Hepatocyte (in vitro differentiated cells): ENCODE measurements at places on chromosomes 6 and 20.
A peak's percentile ranks its signal among the peaks of the same experiment; 100 is the strongest.

DNA sequence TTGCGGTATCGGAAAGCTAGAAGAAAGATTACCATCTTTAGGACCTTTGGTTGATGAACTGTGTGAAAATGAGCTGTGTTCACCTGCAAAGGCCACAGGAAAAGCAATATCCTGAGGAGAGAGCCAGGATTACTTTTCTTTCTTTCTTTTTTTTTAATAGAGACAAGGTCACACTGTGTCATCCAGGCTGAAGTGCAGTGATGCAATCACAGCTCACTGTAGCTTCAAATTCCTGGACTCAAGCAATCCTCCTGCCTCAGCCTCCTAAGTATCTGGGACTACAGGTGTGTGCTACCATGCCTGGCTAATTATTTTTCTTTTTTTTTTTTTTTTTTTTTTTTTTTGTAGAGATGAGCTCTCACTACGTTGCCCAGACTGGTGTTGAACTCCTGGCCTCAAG is 17.2 kb downstream of the FAM184A start:
- DNase-seq: no peak
- no peak overlapping the region for H3K4me3 ChIP-seq
- no peaks in the 10 kb centered on the region for H3K36me3 ChIP-seq
- no peaks in the 10 kb centered on the region for H3K27me3 ChIP-seq
- H3K4me1 ChIP-seq: no peaks in the 10 kb centered on the region

- H3K27ac ChIP-seq: no peak overlapping the region
- peaks cover 98% of the 10 kb centered on the region for H3K27me3 ChIP-seq
- no peaks in the 10 kb centered on the region for H3K4me1 ChIP-seq
- H3K36me3 ChIP-seq: no peaks in the 10 kb centered on the region
These were observed 9.1 kb downstream of the PAX1 start for GRCh38 chr20:21714297-21715192.

DNA sequence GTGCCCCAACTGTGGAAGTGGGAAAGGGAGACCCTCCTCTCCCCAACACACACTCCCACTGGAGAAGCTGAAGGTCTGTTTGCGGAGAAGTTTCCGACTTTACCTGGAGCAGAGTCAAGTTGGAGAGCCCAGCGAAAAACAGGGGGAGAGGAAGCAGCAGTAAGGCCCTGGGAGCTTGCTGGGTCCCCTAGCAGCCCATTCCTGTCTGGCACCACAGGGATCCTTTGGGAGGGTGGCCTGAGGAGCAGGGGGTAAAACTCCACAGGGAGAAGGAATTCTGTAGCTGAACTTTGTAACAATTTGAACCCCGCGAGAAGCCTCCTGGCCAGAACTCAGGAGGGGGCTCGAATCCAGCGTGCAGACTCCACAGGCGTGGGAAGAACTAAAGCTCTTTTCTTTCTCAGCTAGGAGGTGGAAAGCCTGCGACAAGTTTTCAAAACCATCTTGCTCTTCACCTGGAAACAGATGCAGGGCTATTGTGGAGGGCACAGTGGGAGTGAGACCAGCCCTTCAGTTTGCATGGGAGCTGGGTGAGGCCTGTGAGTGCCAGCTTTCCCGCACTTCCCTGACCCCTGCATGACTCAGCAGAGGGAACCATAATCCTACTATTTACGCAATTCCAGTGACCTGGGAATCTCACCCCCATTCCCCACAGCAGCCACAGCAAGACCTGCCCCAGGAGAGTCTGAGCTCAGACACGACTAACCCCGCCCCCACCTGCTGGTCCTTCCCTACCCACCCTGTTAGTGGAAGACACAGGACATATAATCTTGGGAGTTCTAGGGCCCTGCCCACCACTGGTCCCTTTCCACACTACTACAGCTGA is 25.8 kb downstream of the SERPINB9 start:
- peak; percentile 57 for DNase-seq
- H3K4me1 ChIP-seq: peaks cover 24% of the 10 kb centered on the region
- no peak overlapping the region for H3K4me3 ChIP-seq
- H3K27me3 ChIP-seq: no peaks in the 10 kb centered on the region
- H3K27ac ChIP-seq: peak overlapping the region; percentile 80

DNA sequence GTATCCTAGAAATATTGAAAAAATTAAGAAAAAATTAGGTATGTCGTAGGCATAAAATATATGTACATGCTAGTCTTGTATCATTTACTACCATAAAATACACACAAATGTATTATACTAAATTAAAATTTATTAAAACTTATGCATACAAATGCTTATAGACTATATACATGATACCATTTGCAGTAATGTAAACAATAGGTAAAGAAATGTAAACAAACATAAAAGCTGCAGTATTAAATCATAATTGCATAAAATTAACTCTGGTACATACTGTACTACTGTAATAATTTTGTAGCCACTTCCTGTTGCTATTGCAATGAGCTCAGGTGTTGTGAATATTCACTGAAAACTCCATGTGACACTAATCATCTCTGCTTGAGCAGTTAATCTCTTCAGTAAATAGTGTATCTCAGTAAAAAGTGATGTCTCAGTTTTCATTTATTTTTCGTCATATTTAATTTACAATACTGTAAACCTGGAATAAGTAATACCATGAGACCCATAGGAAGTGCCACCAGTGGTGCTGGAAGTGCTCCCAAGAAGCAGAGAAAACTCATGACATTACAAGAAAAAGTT is 29.3 kb downstream of the RALGAPB start:
- H3K27me3 ChIP-seq: no peaks in the 10 kb centered on the region
- no peak for DNase-seq
- no peak overlapping the region for H3K4me3 ChIP-seq
- no peaks in the 10 kb centered on the region for H3K4me1 ChIP-seq
- H3K27ac ChIP-seq: no peak overlapping the region

- no peak overlapping the region for H3K27ac ChIP-seq
- no peak overlapping the region for H3K4me3 ChIP-seq
- H3K36me3 ChIP-seq: no peaks in the 10 kb centered on the region
- no peaks in the 10 kb centered on the region for H3K27me3 ChIP-seq
- peaks cover 8% of the 10 kb centered on the region for H3K4me1 ChIP-seq
These were observed 4.4 kb downstream of the GZF1 start for GRCh38 chr20:23366384-23366783.

DNA sequence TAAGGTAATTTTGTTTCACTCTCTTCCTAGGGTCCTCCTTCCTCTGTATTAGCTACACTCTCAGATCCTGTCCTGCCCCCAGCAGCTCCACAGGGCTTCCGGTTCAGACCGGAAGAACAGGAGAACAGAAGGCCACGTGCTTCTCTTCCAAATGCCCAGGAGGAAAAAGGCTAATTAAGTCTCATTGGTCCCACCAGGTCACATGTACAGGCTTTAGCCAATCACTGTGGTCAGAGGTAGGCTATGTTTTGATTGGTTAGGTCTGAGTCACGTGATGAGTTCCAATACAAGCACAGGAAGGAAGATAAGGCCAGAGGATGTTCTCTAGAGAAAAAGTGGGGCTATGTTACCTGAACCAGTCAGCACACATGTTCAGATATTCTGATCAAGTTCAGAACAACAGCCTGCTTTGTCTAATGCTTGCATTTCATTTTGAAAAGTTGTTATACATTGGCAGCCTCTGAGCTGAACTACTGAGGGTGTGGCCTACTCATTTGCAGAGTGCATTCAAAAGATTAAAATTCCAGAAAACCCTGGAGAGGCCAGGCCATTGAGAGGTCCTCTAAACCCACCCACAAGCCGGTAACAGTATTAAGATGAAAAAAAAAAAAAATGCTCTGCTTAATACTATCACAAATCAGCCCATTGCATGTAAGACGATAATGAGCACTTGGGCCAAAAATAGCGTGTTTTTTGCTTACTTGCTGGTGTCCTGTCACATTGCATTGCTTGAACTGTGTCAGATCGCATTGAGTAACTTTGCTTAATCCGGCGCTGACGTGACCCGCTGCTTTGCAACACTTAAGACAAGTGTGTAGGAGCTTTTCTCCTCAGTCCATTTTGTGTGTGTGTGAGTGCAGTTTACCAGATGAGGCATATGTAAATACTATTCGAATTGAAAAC is 170.3 kb downstream of the TSHZ2 start:
- H3K4me3 ChIP-seq: no peak overlapping the region
- H3K36me3 ChIP-seq: no peaks in the 10 kb centered on the region
- H3K27ac ChIP-seq: no peak overlapping the region
- no peaks in the 10 kb centered on the region for H3K27me3 ChIP-seq
- no peaks in the 10 kb centered on the region for H3K4me1 ChIP-seq

DNA sequence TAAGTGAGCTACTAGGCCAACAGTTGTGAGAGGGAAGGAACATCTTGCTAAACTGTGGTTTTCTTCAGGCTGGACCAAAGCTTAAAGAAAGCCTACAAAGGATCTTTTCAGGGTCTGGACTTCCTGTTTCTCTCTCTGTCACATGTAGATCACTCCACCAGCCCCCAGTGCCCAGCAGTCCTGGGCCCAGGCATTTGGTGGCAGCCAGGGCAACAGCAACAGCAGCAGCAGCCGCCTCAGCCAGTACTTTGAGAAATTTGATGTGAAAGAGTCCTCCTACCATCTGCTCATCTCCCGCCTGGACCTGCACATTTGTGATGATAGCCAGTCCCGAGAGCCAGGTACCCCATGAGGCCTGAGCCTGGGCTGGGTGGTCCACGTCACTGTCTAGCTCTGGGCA is 44.1 kb downstream of the BLTP3A start:
- no peak for DNase-seq
- no peak overlapping the region for H3K4me3 ChIP-seq
- no peak overlapping the region for H3K27ac ChIP-seq

DNA sequence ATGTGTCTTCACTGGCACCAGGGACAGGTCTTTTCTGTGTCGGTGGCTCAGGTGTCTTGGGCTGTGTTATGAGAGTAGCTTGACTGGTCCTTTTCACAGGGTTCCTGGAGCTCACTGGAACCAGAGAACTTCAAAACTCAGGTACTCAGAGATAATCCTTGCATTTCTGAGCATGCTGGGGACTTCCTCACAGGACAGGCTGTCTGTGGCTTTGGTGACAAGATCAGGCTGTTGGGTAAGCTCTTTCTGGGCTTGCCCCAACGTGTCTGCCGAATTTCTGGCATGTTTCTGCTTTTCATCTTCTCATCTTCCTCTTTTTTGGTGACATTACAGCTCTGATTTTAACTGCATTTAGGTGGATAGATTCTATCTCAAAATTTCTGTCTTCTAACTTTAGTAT is 270.0 kb downstream of the CDH26 start:
- no peak for DNase-seq
- no peak overlapping the region for H3K27ac ChIP-seq
- no peak overlapping the region for H3K4me3 ChIP-seq
- no peaks in the 10 kb centered on the region for H3K36me3 ChIP-seq
- H3K27me3 ChIP-seq: no peaks in the 10 kb centered on the region

DNA sequence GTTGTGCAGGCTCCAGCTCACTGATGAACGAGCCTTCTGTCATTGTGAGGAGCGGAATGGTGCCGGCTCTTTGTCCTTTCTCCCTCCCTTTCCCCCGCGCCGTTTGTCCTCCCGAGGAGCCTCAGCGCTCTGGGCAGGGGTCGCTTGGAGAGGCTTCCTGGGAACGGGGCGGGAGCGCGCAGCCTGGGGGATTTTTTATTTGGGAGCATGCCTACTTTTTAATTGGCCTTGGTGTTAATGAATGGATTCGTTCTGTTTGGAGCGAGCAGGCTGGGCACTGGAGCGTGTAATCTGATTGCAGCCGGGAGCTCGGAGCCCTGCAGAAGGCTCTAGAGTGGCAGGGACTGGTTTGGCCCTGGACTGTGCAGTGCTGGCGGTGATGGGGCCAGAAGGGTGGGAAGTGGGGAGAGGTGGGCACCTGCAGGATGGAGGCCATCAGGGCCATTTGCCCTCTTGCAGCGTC is 118.8 kb downstream of the CDH4 start:
- no peak overlapping the region for H3K4me3 ChIP-seq
- no peak for DNase-seq
- no peak overlapping the region for H3K27ac ChIP-seq
- no peaks in the 10 kb centered on the region for H3K36me3 ChIP-seq
- H3K4me1 ChIP-seq: no peaks in the 10 kb centered on the region

GRCh38 chr6:31285486-31285885 is 13.6 kb upstream of the HLA-C start:
- no peaks in the 10 kb centered on the region for H3K4me1 ChIP-seq
- H3K27ac ChIP-seq: no peak overlapping the region
- H3K27me3 ChIP-seq: no peaks in the 10 kb centered on the region
- no peaks in the 10 kb centered on the region for H3K36me3 ChIP-seq

DNA sequence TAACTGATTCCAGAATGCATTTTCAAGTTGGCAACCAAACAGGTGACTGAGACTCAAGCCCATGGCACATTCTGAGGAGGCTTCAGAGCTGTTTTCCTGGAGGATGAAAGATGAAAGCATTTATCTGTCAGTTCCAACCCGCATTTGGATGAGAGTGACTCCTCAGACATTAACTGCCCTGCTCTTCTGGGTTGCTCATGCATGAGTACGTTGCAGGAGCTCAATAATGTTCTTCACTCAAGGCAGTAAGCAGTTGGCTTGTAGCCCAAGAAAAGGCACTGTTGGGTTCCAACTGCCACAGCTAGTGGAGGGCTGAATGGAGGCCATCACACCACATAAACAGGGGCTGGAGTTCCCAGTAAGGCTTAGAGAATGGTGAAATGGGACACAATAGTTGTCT is 155.3 kb downstream of the FUT9 start:
- no peaks in the 10 kb centered on the region for H3K4me1 ChIP-seq
- H3K27ac ChIP-seq: no peak overlapping the region
- DNase-seq: no peak
- no peak overlapping the region for H3K4me3 ChIP-seq
- no peaks in the 10 kb centered on the region for H3K36me3 ChIP-seq

GRCh38 chr6:143157131-143157530 is 96.4 kb downstream of the AIG1 start:
- H3K4me1 ChIP-seq: no peaks in the 10 kb centered on the region
- H3K36me3 ChIP-seq: no peaks in the 10 kb centered on the region

DNA sequence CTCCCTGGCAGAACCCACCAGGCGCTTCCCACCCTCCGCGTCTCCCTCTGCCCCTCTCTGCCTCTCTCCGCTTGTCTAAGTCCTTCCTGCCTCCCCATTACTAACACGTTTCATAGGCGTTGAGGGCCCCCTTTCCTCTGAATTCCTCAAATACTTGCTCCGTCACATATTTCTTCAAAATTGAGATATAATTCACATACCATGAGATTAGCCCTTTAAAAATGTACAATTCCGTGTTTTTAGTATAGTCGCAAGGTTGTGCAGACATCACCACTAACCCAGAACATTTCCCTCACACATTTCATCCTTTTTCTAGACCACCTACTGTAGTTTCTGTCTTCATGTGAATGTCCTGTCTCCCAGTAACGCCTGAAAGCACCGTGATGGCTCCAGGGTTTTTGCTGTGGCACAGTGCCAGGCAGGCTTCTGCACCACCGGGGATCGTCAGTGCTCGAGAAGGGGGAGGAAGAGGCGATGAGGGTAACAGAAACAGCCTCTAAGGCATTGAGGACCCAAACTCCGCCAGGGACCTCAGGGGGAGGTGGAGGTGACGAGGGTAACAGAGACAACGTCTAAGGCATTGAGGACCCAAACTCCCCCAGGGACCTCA is 141.9 kb upstream of the SNX9 start:
- H3K27ac ChIP-seq: no peak overlapping the region
- H3K36me3 ChIP-seq: no peaks in the 10 kb centered on the region
- DNase-seq: no peak
- H3K4me1 ChIP-seq: peaks cover 5% of the 10 kb centered on the region
- no peak overlapping the region for H3K4me3 ChIP-seq
- no peaks in the 10 kb centered on the region for H3K27me3 ChIP-seq

GRCh38 chr6:17390276-17390675 is 3.1 kb upstream of the CAP2 start:
- H3K27me3 ChIP-seq: no peaks in the 10 kb centered on the region
- peaks cover 8% of the 10 kb centered on the region for H3K4me1 ChIP-seq
- H3K27ac ChIP-seq: no peak overlapping the region
- DNase-seq: no peak
- no peaks in the 10 kb centered on the region for H3K36me3 ChIP-seq
- H3K4me3 ChIP-seq: no peak overlapping the region
